Peyer's patch (tissue), 4 donors: ENCODE measurements at places on chromosomes 2 and 18.
A peak's percentile ranks its signal among the peaks of the same experiment; 100 is the strongest.

GRCh38 chr2:84880645-84881521 lies at the start of gene TRABD2A:
Gene TRABD2A, minus strand, starts transcription at chr2:84881084. Its CDS starts 45 bp downstream, at chr2:84881039.
- peak; percentile 67 for DNase-seq

DNA sequence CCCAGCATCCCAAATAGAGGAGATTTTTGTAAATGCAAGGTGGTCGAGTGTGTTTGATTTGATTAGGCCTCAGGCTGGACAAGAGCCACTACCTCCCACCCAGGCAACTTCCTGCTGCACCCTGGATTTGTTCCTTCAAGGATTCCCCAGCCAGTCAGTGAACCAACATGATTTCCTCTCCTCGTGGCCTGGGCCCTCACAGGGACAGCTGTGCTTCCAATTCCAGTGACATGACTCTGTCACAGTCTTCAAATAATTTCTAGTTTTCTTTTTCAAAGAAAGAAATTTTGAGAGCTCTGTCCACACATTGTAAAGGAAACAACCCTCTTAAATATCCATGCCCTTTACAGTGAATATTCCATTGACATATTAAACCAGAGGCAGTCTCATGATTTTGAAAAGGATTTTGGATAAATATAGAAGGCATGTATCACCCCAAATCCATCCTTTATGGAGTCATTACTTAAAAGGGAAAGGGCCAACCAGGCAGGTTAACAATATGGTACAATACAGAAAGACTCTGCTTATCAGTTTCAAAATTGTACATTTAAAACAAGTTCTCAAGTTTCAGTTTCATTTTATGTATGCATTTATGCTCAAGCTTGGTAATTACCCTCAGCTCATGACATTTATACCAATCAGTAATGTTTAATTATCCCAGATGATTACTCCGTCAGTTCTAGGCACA lies 121.3 kb upstream of the FOSL2 start:
- no peak for DNase-seq

GRCh38 chr18:52341608-52342381 lies 1.8 kb downstream of the DCC start:
- DNase-seq: no peak

GRCh38 chr2:191696001-191696400 lies 18.1 kb downstream of the NABP1 start:
- DNase-seq: no peak

GRCh38 chr2:71530211-71530610 lies 76.8 kb downstream of the DYSF start:
- no peak for DNase-seq

DNA sequence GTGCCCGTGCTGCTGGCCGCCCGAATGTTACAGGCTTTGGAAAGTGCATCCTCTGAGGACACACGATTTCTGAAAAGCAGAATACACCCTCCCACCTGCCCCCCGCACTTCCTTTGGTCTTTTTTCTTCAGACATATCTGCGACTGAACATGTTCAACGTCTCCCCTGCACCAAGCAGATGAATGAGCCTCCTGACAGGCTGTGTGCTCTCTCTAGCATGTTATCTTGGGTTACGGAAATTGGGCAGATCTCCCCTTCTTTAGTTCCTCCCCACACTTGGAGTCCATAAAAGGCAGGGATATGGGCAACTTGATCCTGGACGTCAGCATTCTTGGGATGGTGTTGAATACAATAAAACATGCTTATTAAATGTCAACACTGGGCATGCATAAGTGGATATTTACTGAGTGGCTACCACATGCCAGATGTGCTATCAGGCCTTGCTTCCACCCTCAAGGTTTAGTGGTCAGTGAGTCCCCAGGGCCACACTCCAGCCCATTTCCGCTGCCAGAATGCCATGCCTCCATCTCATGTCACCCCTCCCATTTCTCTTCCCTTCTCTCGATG lies 130.4 kb downstream of the TRIM43 start:
- DNase-seq: no peak

- no peak for DNase-seq
Measured at GRCh38 chr18:39549144-39549543, 1983.5 kb upstream of the CELF4 start.

- DNase-seq: peak; percentile 95
Measured at GRCh38 chr2:43218702-43219382, 7.6 kb downstream of the ZFP36L2 start.

DNA sequence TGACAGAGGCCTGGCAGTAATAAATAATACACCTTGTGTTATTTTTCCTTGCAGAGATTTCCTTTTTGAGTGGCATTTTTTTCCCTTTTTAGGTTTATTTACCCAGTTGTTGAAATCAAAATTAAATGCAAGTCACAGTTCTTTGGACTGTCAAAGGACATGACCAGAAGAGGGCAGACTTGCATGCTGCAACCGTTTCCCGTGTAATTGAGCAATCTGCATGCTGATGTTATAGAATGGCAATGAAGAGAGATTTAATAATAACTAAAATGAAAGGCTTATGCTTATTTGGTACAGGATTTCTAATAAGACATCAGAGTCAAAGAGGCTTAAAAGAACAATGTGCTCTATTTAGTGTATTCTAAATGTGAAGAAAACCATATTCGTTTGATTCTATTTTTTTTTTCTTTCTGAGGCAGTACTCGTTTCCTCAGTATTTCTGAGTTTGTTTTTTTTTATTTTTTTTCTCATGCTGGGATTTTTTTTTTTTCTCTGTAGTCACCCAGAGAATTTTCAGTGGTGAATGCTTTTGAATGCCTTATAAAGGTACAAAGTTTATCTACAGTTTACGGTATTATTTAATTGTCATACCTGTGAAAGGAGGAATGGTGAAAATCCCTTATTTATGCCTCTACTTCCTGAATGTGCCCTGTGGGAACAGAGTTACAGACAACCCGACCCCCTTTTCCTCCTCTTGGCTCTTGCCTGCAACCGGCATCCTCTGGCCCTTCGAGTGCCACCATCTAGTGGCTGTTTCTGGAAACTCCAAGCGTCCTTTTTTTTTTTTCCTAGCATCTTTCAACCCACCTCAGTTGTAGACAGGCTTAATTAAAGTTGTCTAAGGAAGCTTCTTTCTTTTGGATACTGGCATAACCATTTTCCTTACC lies 368.5 kb downstream of the LRRTM1 start:
- no peak for DNase-seq

DNA sequence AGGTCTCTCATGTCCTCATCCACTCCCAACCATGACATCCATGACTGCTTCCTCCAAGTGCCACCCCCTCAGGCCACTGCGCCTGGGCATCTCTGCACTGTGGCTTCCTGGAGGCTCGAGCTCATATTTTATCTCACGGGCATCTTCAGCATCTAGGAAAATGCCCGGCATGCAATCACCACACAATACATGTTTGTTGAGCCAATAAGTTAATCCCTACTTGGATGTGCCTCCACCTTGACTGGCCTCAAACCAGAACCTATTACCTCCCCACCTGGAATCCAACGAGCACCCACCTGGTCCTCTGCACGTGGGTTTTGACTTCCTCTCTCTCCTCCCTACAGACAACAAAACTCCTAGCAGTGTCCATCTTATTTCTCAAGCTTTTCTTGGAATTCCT lies 198.9 kb upstream of the REV1 start:
- DNase-seq: no peak

DNA sequence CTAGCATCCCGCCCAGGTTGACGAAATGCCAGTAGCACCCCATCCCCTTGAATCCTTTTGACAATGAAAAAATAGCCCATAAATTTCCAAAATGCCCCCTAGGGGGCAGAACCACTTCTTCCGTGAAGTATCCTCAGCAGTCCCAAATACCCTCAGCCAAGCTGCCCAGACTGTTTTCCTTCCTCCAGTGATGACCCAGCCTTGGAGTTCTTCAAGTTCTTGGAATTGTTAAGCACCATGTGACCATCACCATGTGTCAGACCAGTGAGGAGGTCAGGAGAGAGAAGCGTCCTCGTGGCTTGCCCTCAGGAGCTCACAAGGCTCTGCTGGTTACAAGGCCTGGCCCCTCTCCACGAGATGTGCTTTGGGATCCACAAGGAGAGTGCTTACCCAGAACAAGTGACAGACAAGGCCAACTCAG lies 1.4 kb upstream of the SLC23A3 start:
- DNase-seq: peak; percentile 28

DNA sequence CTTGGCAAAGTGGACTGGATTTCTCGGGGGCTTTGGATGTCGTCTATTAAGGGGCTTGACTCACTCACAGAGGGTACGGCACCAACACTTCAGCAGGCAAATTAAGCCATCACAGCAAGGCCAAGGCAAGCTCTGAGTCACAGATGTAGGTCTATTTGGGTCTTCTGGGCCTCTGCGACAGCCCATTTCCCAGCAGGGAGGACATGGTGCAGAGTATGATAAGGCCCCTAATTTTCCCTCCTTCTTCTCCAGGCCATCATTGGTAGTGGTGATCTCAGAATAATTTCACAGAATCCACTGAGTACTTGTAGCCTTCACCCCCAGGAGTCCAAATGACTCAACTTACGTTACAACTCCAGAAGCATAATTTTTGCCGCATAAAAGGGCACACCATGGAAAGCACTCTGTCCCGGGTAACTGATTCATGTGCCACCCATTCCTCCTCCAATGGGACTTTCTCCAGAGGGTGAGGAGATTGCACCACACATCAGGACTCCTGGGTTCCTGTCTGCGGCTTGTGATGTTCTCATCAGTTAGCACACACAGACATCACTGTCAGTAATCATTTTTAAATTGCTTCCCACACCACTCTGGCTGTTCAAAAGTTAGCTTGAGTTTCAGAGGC lies 164.9 kb downstream of the TXNL1 start:
- no peak for DNase-seq

DNA sequence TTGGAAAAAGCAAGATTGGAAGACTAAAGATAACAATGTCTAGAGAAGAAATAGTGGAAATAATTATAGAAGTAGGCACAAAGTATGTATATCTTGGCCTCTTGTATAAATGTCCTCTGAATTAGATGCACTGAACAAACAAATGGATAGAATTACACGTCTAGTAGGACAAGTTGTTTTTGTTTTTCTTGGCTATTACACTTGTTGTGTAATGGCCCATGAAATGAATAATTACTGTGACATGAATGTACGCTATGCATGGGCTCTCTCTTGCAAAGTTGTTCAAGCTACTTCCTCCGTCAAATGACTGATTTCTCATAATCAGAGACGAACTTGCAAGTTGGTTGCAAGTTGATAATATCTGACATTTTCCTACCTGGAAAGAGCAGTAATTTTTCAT lies 126.2 kb downstream of the PDE1A start:
- DNase-seq: no peak

DNA sequence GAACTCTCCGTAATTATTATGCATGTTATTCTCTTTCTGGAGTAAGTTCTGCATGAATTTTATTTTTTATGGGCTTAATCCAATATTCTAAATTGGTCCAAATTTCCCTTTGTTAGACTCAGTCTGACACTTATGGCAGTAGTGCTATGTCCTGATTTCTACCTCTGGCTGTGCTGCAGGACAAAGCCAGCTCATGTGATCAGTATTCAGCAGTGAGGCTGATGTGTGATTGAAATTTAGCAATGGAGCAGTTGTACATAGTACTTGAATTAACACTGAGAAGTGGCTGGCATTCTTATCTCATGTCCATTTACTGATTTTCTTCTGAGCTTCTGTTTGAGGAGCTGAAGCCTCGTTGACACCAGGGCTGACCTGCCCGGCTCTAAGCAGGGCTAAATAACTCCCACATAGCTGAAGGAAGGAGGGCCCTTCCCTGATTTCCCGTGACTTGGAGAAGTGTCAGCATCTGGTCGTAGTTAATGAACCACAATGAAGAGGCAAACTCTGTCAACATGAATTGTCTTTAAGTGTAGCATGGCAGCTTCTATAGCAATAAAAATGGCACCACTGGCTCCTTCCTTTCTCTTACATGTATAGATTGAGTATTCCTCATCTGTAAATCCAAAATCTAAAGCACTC lies 159.0 kb upstream of the RASGRP3 start:
- DNase-seq: no peak

DNA sequence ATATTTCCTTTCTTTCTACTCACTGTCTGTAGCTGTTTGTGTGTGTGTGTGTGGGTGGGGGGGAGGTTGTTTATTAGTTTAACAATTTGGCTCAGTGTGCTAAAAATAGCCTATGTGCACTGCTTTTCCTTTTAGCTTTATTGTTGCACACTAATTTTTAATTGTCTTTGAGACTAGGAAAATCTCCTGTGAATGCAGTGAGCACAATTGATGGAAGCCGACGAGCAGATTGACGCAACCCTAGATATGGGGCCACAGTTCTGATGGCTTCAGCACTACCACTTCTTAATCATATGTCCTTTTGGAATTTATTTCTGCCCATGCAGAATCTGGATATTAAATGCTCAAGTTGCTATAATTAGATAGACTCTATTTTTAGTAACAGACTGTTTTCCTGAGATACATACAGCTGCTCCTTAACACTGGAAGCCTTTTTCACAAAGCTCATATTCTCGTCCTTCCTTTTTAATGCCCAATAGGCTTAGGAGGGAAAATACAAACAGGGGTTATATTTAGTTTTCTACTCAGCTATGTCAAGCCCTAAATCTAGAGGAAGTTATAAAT lies 109.1 kb downstream of the IRS1 start:
- no peak for DNase-seq

- DNase-seq: no peak
Measured at GRCh38 chr2:37168217-37168981, 11.6 kb upstream of the EIF2AK2 start.

DNA sequence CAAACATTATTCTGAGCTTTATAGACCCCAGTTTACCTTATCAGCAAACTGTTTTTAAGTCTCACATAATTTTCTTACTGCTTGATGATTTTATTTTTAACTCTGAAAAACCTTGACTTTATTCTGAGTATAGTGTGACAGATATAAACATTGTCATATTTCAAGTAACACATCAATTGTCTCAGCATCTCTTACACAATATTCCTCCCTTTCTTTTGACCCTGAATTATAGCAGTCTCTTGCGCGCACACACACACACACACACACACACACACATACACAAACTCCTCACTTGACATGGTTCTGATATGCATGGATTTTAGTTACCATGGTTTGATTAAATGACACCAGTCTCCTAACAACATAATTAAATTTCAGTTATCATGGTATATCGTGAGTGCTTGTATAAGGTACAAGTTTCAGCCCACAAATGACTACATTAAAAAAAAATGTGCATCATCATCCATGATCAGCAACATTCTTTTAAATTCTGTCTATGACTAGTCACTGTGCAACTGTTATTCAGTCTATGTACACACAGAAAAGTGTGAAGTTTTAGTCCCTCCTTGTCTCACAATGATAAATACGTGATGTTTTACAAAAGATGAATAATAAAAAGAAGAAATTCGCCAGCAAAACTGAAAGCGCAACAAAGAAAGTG lies 39.5 kb upstream of the TACR1 start:
- no peak for DNase-seq

DNA sequence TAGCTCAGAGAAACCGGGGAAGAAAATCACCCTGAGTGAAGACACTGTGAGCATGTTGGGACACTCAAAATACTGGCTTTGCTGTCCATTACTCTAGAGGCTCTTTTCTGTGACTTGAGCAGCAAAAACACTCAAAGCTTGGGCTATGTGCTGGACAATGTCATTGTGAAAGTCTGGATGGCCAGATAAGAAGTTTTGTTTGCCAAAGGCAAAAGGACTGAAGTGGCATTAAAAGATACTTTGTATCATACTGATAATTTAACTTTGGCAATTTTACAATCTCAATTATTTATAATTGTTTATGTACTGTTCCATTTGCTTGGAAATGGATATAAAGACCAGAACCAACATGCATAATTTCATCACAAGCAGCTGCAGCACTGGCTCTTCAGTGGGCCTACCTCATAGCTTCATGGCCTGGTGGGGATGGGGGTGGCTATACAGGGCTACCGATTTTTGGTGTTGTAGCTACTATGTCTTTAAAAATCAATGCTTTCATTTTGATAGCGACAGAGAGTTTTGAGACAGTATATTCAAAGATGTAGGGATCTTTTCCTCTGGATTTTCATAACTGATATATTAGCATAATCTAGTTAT lies 51.1 kb downstream of the RBKS start:
- DNase-seq: no peak

GRCh38 chr2:71919708-71920107 lies 228.0 kb downstream of the CYP26B1 start:
- no peak for DNase-seq
